Uterus (tissue), 4 donors: ENCODE measurements at places on chromosomes 4 and X. TPM values are rescaled to one million over a fixed set of nuclear protein-coding genes. Genes with fewer than 3 reads are reported as not detected.

The IL9R gene
- total RNA-seq = not detected

The FUNDC1 gene
- 4.9 TPM for total RNA-seq

The OFD1 gene
- total RNA-seq = 58.6 TPM

The DCAF12L2 gene
- 0.51 TPM for total RNA-seq

The CCKAR gene
- not detected for total RNA-seq

The SASH3 gene
- 0.26 TPM for total RNA-seq

DNA sequence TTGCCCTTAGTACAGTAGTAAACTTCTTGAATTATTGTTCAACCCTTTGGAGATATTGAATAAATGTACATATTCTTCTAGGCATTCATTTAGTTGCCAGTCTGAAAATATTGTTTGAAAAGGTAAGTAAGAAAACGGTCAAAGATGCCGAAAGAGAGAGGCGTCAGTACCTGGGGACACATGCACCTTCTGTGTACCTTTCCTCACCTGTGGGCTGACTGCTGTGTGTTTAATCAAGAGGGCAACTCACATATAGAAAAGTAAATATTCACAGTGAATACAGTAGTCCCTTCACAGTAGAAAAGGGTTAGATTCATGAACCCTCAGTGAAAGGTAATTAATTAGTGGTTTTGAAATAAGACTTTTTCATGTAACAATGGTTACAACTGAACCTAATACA is 6.9 kb downstream of the ANXA10 start:
- H3K4me1 ChIP-seq = no peaks in the 10 kb centered on the region
- H3K36me3 ChIP-seq = no peaks in the 10 kb centered on the region
- no peak for DNase-seq
- H3K4me3 ChIP-seq = no peak overlapping the region
- H3K27ac ChIP-seq = no peak overlapping the region
- H3K27me3 ChIP-seq = no peaks in the 10 kb centered on the region

DNA sequence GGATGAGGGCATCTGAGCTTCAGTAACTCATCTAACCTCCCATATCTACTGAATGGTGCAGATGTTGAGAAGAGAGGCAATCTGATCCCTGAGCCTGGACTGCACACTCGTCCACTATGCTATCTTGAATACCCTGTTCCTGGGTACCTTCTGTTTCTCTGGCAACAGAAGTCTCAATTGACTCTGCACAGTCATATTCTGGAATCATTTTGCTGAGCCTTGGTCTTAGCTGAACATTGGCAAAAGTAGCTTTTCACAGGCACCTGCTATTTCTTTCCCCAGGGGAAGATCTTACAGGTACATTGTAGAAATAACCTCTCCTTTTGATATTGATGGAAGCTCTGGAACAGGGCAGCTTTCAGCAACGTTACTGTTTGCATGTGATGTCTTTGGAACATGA is 161.5 kb upstream of the GPR101 start:
- H3K36me3 ChIP-seq = no peaks in the 10 kb centered on the region
- H3K4me3 ChIP-seq = no peak overlapping the region
- no peaks in the 10 kb centered on the region for H3K4me1 ChIP-seq
- H3K27me3 ChIP-seq = no peaks in the 10 kb centered on the region
- DNase-seq = no peak

DNA sequence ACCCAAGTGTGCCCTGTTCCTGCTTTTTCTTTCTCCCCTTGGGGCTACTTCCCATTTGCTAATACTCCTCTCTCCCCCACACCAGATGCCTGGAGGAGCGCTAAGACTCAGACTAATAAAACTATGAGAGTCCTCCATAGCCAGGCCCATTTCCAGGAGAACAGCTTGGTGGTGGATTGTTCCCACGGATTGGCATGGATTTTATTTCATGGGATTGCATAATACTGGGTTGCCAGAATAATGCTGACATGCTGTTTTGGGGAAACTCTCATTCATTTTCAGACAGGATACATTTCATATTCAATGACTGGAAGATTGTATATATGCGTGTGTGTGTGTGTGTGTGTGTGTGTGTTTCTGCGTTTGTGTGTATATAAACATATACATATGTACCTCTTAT is 447.5 kb upstream of the PITX2 start:
- no peak overlapping the region for H3K27ac ChIP-seq
- no peak overlapping the region for H3K4me3 ChIP-seq
- no peaks in the 10 kb centered on the region for H3K4me1 ChIP-seq
- H3K36me3 ChIP-seq = no peaks in the 10 kb centered on the region
- no peak for DNase-seq
- no peaks in the 10 kb centered on the region for H3K27me3 ChIP-seq

GRCh38 chr4:73523126-73523525 is 41.6 kb downstream of the AFM start:
- no peak overlapping the region for H3K4me3 ChIP-seq
- no peak for DNase-seq
- H3K27ac ChIP-seq = no peak overlapping the region
- H3K36me3 ChIP-seq = no peaks in the 10 kb centered on the region
- H3K27me3 ChIP-seq = no peaks in the 10 kb centered on the region
- H3K4me1 ChIP-seq = no peaks in the 10 kb centered on the region

DNA sequence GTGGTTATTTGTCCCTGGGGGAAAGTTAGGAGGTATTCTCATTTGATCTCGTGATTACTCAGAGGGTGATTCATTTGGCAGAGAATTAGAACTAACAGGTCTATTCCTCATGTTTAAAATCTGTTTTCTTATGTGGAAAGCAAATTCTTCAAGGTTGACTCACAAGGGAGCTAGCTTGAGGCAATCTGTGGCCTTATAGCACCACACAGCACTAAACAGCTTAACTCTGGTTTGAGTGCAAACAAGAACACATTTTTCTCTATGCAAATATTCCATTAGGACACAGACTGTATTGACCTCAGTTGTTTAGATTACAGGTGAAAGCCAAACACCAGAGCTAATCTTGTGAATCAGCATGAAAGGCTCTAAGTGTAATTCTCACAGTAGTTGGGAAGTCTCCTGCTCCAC is 694.4 kb upstream of the POU3F4 start:
- H3K27ac ChIP-seq = no peak overlapping the region
- no peaks in the 10 kb centered on the region for H3K4me1 ChIP-seq
- H3K4me3 ChIP-seq = no peak overlapping the region
- H3K36me3 ChIP-seq = no peaks in the 10 kb centered on the region

DNA sequence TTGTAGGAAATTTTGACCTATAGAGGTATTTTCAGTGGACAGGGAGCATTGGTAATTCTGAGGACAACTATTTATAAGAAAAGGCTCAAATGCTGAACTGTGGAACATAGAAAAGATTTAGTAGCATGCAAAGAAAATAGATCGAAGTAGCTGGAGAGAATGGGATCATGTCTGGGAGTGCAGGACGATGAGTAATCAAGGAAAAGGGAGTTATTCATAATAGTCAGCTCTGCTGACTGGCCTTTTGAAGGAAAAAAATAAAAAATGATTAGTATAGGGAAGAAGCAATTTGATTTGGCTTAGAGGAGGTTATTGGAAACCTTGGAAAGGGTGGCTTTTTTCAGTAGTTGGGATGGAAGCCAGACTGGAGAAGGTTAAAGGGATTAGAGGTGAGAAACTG is 22.9 kb upstream of the ANK2 start:
- H3K27me3 ChIP-seq = no peaks in the 10 kb centered on the region
- H3K4me3 ChIP-seq = no peak overlapping the region
- H3K4me1 ChIP-seq = no peaks in the 10 kb centered on the region
- no peaks in the 10 kb centered on the region for H3K36me3 ChIP-seq
- no peak overlapping the region for H3K27ac ChIP-seq

GRCh38 chr4:123133397-123134050 is 211.1 kb upstream of the NUDT6 start:
- H3K36me3 ChIP-seq = no peaks in the 10 kb centered on the region
- H3K27ac ChIP-seq = no peak overlapping the region
- H3K27me3 ChIP-seq = no peaks in the 10 kb centered on the region
- DNase-seq = no peak

- H3K36me3 ChIP-seq = no peaks in the 10 kb centered on the region
- no peak overlapping the region for H3K4me3 ChIP-seq
- H3K27me3 ChIP-seq = no peaks in the 10 kb centered on the region
- DNase-seq = no peak
- H3K4me1 ChIP-seq = no peaks in the 10 kb centered on the region
Observed at GRCh38 chr4:33961761-33962160, 2282.6 kb downstream of the ARAP2 start.

DNA sequence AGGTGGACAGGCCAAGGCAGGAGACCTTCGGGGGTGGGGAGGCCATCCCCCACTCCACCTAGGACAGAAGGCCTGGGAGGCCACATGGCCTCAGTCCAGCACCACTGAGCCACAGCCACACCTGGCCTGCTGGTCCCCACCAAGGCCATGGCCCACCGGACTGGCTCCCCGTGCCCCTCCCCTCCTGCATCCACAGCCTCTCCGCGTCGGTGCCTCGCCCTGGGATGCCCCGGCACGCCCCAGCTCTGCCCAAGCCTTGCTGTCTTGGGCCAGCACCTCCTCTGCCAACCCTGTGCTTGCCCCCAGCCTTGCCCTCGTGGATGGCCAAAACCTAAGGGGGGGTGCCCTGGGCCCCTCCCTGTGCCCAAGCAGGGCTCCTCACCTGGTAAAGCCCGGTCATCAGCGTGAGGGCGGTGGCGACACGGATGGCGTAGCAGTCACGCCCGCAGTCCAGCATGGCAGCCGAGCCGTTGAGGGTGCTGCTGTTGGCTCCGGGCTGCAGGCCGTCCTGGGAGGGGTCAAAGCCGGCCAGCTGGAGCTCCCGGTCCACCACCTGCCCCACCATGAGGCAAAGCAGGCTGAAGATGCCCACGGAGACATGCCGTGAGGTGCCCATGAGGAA is 2.3 kb downstream of the SLC26A1 start:
- no peak overlapping the region for H3K27ac ChIP-seq
- no peaks in the 10 kb centered on the region for H3K27me3 ChIP-seq
- H3K4me3 ChIP-seq = no peak overlapping the region

GRCh38 chr4:74190919-74191397 is 33.0 kb downstream of the MTHFD2L start:
- no peaks in the 10 kb centered on the region for H3K36me3 ChIP-seq
- no peak overlapping the region for H3K4me3 ChIP-seq
- no peaks in the 10 kb centered on the region for H3K27me3 ChIP-seq
- DNase-seq = no peak
- H3K4me1 ChIP-seq = no peaks in the 10 kb centered on the region
- H3K27ac ChIP-seq = no peak overlapping the region

GRCh38 chr4:104494822-104495559 is at the start of gene CXXC4:
CXXC4 (minus strand) TSS chr4:104494894; CDS start chr4:104491802, 3,092 bp downstream.
- peak within 1 kb of the TSS; percentile 56 for H3K27ac ChIP-seq
- no peaks in the 10 kb centered on the region for H3K4me1 ChIP-seq
- H3K36me3 ChIP-seq = no peaks in the 10 kb centered on the region
- peak within 1 kb of the TSS; percentile 36 for H3K4me3 ChIP-seq

GRCh38 chr4:90118527-90119195 is 8.5 kb upstream of the CCSER1 start:
- H3K27me3 ChIP-seq = no peaks in the 10 kb centered on the region
- H3K36me3 ChIP-seq = no peaks in the 10 kb centered on the region
- no peak for DNase-seq
- H3K4me1 ChIP-seq = no peaks in the 10 kb centered on the region
- H3K27ac ChIP-seq = no peak overlapping the region
- no peak overlapping the region for H3K4me3 ChIP-seq

GRCh38 chr4:118889312-118889691 is 648 bp downstream of the SYNPO2 start:
- peak overlapping the region; percentile 65 for H3K4me3 ChIP-seq
- peak overlapping the region; percentile 89 for H3K27ac ChIP-seq
- no peaks in the 10 kb centered on the region for H3K27me3 ChIP-seq
- no peaks in the 10 kb centered on the region for H3K4me1 ChIP-seq

DNA sequence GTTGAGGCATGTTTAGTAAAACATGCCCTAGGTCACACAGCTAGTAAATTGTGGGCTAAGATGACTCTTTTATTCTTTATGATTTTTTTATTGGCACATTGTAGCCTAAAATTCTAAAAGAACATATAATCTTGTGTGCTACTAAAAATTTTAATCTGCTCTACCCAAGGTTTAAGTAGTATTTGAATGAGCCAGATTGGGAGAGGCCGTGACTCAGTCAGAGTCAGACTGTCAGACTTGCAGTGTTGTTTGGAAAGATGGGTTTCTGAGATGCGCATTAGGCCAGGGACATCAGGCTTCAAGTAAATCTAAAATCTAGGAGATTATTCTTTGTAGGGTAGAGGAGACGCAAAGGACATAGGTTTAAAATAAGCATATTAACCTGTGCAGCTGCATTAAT is 30.7 kb upstream of the TMPRSS11E start:
- H3K4me3 ChIP-seq = no peak overlapping the region
- no peak overlapping the region for H3K27ac ChIP-seq
- no peaks in the 10 kb centered on the region for H3K4me1 ChIP-seq
- H3K36me3 ChIP-seq = no peaks in the 10 kb centered on the region

- H3K36me3 ChIP-seq = no peaks in the 10 kb centered on the region
- no peaks in the 10 kb centered on the region for H3K4me1 ChIP-seq
- peaks cover 5% of the 10 kb centered on the region for H3K27me3 ChIP-seq
- no peak overlapping the region for H3K27ac ChIP-seq
- no peak overlapping the region for H3K4me3 ChIP-seq
- no peak for DNase-seq
Observed at GRCh38 chr4:1055721-1056590, 44.5 kb downstream of the FGFRL1 start.

DNA sequence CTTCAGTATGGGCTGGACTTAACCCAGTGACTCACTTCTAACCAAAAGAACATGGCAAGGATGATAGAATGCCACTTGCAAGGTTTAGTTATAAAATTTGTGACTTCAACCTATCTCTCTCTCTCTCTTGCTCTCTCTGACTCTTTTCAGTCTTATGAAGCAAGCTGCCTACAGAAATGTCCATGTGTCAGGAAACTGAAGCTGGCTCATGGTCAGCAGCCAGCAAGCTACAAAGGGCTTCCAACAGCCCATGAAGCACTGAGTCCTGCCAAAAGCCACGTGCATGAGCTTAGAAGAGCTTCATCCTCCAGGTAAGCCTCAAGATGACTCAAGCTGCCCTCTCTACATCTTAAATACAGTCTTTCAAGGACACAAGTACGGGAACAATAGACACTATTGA is 100.3 kb downstream of the HS3ST1 start:
- H3K4me1 ChIP-seq = no peaks in the 10 kb centered on the region
- DNase-seq = no peak
- H3K36me3 ChIP-seq = no peaks in the 10 kb centered on the region
- H3K4me3 ChIP-seq = no peak overlapping the region
- no peak overlapping the region for H3K27ac ChIP-seq
